ENCODE measurements at places on chromosomes 16 and 17.

GRCh38 chr17:45032174-45032541 is 19.3 kb downstream of the DCAKD start:
- DNase-seq: no peak

DNA sequence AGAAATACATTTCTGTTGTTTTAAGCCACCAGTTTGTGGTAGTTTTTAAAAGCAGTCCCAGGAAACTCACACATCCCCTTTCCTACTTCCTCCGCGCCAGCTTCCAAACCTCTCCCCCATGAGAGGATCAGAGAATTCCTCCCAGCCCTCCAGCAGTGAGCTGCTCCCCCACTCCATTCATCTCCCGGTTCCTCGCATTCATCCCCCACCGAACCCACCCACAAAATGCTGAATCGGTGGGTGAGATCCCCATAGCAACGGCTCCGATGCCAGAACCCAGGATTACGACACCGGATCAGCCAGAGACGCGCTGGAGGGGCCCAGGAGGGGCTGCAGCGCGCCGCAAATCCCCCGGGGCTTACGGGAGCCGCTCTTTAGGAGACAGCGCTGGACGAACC is 251.4 kb upstream of the RPL38 start:
- DNase-seq: no peak

DNA sequence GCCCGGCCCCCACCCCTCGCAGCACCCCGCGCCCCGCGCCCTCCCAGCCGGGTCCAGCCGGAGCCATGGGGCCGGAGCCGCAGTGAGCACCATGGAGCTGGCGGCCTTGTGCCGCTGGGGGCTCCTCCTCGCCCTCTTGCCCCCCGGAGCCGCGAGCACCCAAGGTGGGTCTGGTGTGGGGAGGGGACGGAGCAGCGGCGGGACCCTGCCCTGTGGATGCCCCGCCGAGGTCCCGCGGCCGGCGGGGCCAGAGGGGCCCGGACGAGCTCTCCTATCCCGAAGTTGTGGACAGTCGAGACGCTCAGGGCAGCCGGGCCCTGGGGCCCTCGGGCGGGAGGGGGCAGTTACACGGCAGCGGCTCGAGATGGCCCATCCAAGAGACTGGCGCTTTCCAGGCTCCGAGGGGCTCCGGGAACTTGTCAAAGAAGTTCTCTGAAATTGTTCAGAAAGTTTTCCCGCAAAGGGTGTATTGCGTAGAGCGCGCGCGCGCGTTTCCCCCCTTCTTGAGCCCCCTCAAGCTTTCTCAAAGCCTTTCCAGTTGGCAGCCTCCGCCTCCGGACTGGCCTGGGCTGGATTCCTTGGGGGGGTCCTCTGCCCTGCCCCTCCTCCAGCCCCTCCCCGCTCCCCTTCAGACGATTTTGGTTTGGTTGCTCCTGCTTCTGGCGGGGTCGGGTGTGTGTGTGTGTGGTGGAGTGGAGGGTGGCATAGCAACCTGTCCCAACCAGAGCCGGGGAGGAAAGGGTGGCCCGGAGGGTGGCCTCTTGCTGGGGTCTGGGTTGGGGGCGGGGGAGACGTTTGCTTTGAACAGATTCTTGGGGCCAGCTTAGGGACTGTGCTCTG is 504 bp downstream of the ERBB2 start:
- no peak for DNase-seq

DNA sequence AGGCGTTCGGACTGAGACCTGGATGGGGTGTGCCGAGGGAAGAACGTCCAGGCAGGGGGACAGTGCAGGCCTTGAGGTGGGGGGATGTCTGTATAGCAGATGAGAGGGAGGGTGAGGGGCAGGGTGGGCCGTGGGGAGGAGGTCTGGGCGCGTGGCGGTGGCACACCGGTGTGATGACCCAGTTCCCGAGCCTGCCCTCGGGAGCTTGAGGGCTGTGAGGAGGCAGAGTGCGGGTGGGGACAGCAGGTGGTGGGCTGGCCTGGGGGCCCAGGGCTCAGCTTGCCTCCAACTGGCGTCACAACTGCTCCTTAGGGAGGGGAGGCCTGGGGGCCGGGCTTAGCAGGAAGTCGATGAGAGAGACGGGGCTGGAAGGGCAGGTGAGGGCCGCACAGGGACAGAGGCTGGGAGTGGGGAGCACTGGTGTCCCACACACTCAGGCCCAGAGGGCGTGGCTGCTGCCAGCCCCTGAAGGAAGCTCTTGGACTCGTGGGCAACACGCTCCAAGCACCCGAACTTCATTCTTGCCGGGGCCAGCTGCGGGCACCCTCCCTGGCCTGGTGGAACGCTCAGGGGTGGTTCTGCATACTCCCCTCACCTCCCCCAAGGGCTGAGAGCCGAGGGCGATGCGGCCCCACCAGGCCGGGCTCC is 6.5 kb downstream of the CACNA1H start:
- no peak for DNase-seq

Data from CD4-positive, alpha-beta T cell treated with Interleukin-21 for 1 hour (primary cell).